C1 segment of cervical spinal cord (tissue), 14 donors: ENCODE measurements at places on chromosomes 5 and 9.

- DNase-seq = no peak
Measured at GRCh38 chr5:100043475-100043874, 491.7 kb upstream of the FAM174A start.

- DNase-seq = no peak
Measured at GRCh38 chr9:137757139-137757538, 120.4 kb upstream of the CACNA1B start.

DNA sequence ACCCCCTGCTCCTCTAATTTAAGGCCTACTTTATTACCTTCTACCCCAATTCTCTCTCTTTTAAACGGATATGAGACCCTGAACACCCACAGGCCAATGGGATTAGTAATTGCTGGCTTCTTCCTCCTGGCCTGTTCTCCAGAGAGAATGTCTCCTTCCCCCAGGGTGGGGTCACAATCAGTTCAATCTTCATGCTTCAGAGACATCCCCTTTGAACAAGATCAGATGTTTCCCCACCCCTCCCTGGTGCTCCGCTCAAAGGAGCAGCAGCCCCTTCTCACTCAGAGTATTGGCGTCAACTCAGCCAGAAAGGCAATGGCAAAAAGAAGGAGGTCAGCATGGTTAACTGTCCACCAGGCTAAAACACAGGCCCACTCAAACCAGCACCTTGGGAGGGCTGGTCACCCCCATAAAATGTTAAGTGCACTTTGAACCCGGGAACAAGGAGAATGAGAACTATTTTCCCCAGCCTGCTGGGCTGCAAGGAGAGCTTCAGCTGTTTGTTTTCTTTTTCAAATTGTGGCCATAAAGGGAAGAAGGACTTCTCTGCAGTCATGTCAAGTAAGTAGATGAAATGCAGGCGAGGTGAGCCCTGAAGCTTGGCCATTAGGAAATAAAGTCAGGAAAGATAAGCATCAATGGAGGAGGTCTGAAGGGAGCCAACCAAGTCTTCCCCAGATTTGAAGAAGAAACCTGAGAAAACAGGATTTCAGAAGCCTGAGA is 20.1 kb downstream of the LHFPL2 start:
- no peak for DNase-seq

GRCh38 chr5:52910071-52910470 is 79.1 kb upstream of the ITGA2 start:
- DNase-seq = no peak

DNA sequence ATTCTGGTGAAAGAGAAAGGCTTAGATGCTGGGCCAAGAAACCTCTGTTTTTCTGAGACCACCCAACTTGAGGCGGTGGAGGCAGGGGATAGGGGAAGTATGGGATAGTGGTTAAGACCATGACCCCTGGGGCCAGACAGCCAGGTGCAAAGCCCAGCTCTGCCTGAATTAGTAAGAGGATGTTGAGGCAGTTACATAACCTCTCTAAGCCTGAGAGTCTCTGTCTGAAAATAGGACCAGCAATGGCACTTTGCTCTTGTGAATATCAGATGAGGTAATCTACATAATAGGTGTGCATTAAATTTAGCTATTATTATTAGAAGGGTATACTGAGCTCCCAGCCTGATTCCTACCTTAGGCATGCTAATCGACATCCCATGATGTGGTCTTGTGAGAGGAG is 68.2 kb downstream of the DOCK2 start:
- DNase-seq = no peak

DNA sequence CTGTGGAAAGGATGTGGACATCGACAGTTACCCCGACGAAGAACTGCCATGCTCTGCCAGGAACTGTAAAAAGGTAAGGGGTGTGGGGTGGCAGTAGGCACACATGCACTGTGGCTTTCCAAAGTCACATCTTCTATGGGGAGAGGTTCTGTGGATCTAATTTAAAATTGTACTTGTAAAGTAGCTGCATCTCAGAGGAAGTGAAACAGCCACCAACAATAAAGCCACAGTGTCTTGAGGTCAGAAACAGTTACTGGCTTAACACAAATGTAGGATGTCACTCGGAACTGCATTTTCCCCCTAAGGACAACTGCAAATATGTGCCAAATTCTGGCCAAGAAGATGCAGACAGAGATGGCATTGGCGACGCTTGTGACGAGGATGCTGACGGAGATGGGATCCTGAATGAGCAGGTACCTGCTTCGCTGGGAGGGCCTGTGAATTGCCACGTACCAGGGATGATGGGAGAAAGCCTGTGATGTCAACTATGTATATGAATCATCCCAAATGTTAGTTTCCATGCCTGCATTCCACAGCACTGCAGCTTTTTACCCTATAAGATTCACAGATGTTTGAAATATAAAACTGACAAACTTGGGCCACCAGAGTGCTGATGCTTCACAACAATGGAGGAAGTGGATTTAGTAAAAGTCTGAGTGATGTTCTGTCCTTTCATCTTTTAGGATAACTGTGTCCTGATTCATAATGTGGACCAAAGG is 35.3 kb downstream of the THBS4 start:
- DNase-seq = no peak

DNA sequence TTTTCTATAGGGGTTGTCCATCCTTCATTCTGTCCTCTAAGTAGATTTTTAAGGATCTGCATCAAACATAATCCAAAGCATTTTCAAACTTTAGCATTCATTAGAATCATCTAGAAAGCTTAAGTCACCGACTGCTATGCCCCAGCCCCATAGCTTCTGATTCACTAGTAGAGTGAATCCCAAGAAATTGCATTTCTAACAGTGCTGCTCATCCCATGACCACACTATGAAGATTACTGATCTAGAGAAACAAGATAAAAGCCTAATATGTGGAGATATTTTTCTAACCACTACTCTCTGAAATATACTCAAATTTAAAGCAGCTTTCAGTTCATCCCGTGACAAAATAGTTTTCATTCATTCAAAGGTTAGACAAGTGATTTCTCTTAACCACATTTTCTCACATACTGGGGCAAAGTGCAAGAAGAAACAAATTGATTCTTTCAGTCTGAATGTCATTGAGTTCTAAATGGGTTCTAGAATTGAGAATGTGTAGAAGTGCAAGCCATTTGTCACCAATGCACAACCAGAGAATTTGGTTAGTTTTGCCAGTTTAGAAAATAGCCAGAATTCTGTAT is 286.9 kb upstream of the CD180 start:
- DNase-seq = no peak

GRCh38 chr9:133714606-133715294 is 23.4 kb downstream of the SARDH start:
- DNase-seq = no peak

GRCh38 chr5:150009671-150010387 is 9.3 kb downstream of the HMGXB3 start:
- no peak for DNase-seq

GRCh38 chr9:134391319-134392231 is 65.3 kb downstream of the RXRA start:
- DNase-seq = no peak

- no peak for DNase-seq
Measured at GRCh38 chr5:107466233-107466769, 204.4 kb downstream of the EFNA5 start.

DNA sequence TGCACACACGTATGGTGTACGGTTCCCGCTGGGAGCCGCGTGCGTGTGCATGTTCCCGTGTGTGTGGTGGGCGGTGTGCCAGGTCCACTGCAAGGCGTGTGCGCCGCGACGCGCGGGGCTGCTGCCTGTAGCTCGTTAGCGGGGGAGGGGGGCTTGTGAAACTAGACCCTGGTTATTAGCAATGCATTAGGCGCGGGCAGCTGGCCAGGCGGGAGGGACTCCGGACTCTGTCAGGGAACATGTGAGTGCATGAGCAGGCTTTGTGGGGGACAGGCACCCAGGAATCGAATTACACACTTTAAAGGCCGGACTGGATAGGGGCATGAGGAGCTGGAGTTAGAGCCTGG is 32.2 kb upstream of the ENHO start:
- no peak for DNase-seq

DNA sequence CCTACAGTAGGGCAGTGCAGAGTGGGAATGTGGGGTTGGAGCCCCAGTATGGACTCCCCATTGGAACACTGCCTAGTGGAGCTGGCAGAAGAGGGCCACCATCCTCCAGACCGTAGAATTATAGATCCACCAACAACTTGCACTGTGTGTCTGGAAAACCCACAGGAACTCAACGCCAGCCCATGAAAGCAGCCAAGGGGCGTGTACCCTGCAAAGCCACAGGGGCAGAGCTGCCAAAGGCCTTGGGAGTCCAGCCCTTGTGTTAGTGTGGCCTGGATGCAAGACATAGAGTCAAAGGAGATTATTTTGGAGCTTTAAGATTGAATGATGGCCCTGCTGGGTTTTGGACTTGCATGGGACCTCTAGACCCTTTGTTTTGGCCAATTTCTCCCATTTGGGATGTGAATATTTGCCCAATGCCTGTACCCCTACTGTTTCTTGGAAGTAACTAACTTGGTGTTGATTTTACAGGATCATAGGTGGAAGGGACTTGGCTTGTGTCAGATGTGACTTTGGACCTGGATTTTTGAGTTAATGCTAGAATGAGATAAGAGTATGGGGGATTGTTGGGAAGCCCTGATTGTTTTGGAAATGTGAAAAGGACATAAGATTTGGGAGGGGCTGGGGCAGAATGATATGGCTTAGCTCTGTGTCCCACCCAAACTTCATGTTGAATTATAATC is 266.8 kb downstream of the SEMA5A start:
- DNase-seq = no peak

DNA sequence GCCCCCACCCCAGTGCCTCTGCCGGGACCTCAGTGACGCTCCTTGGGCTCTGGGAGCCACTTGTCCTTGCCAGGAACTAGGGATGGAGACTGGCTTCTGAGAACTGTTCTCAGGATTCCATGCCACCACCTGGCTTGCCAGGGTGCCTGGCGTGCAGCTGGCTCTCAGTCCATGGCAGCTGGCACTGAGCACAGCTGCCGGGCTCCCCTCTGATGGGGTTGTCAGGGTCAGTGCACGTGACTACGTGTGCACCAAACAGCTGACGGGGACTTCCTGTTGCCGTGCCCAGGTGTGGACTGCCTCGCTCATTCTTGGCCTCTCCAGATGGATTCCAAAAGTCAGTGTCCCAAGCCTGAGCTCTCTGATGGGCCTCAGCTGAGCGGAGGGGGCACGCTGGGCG is 9.4 kb downstream of the KCNT1 start:
- no peak for DNase-seq

GRCh38 chr5:22531986-22532385 is 321.2 kb downstream of the CDH12 start:
- DNase-seq = no peak

DNA sequence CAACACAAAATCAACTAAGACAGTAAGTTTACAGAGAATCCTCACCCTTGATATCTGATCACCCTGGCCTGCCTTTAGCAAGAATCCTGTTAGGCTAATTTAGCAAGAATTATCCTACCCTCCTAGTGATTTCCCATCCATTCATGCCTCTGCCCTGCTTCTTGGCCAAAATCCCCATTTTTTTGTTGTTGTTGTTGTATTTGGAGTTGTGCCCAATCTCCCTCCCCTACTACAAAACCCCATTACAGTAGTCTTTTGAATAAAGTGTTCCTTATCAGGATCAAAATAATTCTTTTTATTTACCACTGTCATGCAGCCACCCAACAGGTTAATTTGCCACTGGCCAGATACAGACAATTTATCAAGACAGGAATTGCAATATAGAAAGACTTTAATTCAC is 58.5 kb upstream of the CLINT1 start:
- no peak for DNase-seq
